CD4-positive, alpha-beta T cell (primary cell): ENCODE measurements at places on chromosomes 4 and X. TPM values are rescaled to one million over a fixed set of nuclear protein-coding genes. Genes with fewer than 3 reads are reported as not detected.

- H3K4me3 ChIP-seq: no peak overlapping the region
- DNase-seq: no peak
Measured at GRCh38 chr4:184347251-184348239, 126.8 kb downstream of the IRF2 start.

DNA sequence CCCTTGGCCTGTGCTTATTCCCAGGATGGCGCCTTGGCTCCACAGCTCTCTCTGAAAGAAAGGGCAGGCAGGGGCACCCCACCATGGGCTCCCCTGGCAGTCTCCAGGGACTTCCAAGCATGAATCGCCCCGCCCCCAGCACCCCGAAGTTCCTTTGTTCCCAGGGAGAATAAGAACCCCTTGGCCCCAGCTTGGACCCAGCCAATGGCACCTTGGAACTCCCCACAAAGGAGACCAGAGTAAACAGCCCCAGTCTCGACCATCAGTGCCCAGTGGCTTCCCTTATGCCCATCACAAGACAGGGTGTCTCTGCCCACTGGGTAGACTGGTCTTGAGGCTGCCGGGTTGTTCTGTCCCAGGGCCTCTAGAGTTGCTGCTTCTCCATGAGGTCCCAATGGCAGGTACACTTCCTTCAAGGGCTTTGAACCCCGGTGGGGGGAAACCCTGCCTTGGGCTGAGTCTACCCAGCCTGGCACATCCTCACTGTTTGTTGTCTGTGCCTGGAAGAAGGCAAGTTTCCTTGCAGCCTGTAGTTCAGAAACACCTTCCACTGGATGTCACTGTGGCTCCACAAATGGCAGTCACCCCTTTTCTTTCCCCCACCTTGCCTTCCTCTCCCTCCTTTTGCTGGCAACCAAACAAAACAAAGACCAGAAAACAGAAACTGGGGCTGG lies 30.8 kb downstream of the NBDY start:
- no peaks in the 10 kb centered on the region for H3K27me3 ChIP-seq
- H3K36me3 ChIP-seq: peaks cover 6% of the 10 kb centered on the region
- peak; percentile 20 for DNase-seq
- H3K4me3 ChIP-seq: no peak overlapping the region

GRCh38 chrX:118254611-118255010 lies 91.3 kb upstream of the WDR44 start:
- no peaks in the 10 kb centered on the region for H3K27me3 ChIP-seq
- no peaks in the 10 kb centered on the region for H3K36me3 ChIP-seq
- DNase-seq: peak; percentile 49
- no peak overlapping the region for H3K27ac ChIP-seq

DNA sequence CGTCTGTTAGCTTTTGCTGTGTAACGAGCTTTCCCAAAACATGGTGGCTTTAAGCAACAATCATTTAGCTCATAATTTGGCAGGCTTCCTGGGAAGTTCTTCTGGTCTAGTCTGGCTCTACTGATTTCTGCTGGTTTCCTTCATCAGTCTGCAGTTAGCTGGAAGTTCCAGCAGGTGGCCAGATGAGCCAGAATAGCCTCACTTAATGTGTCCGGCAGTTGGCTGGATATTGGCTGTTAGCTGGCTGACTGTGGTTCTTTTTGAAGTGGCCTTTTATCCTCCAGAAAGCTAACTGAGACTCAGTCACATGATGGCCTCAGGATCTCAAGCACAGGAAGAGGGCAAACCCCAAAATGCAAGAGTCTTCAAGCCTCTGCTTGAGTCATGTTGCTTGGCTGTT lies 34.9 kb downstream of the FTHL17 start:
- H3K27ac ChIP-seq: no peak overlapping the region
- H3K4me3 ChIP-seq: no peak overlapping the region
- no peak for DNase-seq
- H3K36me3 ChIP-seq: no peaks in the 10 kb centered on the region
- H3K27me3 ChIP-seq: no peaks in the 10 kb centered on the region

USP17L15 gene
- not detected for total RNA-seq
